ENCODE measurements at places on chromosomes 11 and 22.

DNA sequence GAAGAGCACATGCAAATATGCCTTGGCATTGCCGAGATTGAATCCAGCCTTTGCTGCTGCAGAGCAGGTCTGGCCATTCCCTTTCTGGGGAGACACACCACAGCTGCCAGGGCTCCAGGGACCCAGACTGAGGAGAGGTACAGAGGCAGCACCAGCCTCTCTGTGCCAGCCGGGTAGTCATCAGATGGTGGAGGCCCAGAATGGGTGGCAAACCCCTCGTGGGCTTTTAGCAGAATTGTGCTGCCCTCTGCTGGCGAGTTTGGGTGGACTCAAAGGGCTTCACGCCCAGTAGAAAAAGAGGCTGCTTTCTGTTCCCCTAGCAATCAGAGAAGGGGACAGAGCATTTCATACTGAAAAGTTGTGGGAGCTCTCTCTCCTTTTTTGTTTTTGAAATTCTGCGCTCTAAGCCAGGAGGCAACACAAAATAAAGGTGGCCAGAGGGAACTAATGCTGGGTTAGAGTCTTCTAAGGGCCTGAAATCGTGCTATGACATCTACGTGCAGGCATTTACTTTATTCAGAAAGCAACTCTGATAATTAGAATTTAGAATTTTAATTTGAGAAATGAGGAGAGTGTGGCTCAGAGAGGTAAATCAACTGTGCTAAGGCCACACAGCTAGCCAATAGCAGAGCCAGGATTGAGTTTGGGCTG, 158.8 kb upstream of the NAV2 start:
- peak; percentile 65 for DNase-seq

- DNase-seq: no peak
These were observed 151.5 kb upstream of the LMO1 start for GRCh38 chr11:8415195-8415594.

DNA sequence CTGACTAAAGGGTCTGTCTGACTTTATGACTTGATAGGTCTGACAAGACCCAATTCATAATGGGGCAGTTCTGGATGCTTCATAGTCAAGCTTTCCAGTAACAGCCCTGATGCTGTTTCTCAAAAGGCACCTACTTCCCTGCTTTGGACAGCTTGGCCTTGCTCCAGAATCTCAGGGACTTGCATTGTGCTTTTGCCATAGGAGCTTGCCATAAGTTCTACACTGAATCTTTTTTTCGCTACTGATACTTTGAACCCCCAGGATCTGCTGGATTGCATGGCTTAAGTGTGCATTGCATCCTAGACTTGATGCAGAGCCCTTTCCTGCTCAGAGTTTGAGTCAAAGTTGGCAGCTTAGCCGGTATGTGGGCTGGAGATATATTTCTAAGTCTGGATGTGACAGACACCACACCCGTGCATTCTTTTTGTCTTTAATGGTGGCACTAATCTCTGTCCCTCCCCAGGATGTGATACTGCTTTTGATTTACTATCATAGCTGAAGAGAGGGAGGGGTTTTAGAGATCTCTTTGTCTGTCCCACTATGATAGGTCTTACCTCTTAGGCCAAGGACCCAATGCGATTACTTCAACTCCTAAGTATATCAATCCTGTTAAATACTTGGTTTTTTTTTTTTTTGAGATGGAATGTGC, 16.9 kb upstream of the SLC3A2 start:
- DNase-seq: no peak

GRCh38 chr11:66951927-66952337, 6.3 kb downstream of the PC start:
- DNase-seq: no peak

DNA sequence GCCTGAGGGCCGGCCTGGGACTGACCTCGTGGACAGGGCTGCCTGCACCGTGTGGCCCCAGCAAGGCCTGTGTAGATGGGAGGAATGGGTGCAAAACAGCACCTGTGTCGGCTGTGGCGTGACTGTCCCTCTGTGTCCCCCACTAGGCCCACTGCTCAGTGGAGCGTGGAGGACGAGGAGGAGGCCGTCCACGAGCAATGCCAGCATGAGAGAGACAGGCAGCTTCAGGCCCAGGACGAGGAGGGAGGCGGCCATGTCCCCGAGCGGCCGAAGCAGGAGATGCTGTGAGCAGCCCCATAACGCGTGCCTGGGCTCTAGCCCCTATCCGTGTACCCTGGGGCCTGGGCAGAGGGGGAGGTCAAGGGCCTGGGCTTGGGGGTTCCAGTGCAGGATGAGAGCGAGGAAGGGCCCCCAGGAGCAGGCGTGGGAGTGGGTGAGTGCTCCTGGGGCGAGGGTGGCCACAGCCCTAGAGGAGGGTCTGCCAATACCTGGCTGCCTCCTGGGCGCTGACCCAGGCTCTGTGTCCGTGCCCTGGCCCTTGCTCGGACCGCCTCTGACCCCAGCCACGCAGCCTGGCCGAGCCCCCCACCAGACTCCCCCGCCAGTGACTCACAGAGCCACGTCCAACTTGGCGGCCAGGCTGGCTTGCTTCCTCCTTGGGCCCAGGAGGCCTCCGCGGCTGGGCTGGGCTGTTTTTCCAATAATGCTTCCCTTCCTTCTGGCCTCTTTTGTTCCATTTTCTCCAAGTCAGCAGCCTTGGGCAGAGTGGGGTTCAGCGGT, 11.6 kb downstream of the PRR33 start:
- DNase-seq: no peak

GRCh38 chr11:12281571-12282478, 95.5 kb upstream of the PARVA start:
- peak; percentile 79 for DNase-seq

DNA sequence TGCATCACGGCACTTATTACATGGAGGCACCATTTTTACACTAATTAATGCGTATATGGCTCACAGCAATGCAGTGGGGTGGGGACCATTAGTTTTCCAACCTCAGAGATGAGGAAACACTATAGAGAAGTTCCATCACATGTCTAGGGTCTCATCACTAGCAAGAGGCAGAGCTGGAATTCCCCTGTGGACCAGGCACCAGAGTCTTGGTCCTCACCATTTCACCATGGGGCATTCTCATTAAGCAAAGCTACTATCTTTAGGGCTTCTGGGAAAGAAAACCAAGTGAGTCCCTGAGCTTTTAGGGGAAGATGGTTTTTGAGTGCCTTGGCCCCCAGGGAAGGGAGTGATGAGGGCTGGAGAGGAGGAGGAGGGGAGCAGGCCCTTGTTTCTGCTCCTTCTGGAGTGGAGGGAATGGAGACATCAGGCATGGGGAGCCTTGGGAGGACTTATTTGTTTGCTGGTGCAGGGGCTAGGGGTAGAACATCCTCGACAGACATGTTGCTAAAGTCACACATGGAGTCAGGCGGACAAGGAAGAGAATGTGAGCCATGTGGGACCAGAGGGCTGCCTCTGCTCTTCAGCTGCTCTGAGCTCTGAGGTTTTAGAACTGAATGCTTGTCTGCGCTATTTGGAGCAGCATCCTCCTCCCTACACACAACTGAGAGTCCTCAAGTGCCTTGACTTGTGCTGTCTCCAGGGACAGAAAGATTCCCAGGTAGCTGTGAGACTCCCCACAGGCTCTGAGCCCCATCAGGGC, 40.3 kb upstream of the ZBED5 start:
- DNase-seq: no peak

DNA sequence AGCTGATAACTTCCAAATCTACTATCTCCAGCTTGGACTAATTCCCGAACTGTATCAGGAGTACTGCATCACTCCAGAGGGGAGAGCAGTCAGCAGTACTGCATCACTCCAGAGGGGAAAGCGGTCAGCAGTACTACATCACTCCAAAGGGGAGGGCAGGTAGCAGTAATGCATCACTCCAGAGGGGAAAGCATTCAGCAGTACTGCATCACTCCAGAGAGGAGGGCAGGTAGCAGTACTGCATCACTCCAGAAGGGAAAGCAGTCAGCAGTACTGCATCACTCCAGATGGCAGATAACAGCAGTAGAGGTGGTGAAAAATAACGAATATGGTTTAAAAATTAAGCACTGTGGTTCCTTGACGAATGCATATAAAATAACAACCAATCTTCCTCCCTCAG, 8.4 kb downstream of the CWC15 start:
- no peak for DNase-seq

- no peak for DNase-seq
These were observed 13.3 kb upstream of the CD81 start for GRCh38 chr11:2363577-2364370.

- no peak for DNase-seq
These were observed 148.3 kb upstream of the THY1 start for GRCh38 chr11:119571311-119571710.

GRCh38 chr11:122020902-122021301, 95.1 kb downstream of the BLID start:
- DNase-seq: peak; percentile 2

GRCh38 chr11:102289592-102289991, 27.7 kb upstream of the BIRC3 start:
- no peak for DNase-seq

DNA sequence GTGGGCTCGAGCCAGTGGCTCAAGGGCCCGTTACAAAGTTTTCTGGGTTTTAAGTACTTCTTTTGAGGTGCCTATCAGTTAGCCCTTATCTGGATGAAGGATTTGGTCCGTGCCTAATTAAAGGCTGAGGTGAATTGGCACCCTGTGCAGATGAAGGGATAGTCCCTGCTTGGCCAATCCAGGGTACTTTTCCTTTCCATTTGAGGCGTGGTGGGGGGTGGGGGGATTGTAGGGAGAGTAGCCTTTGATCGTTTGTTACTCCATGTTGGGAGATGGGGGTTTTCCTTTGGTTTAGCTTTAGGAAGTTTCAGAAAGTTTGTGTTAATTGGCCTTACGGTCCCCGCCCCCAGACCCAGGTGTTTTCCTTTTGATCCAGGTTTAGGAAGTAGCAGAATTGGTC, 170.8 kb downstream of the DDX10 start:
- no peak for DNase-seq

GRCh38 chr11:66557733-66558326, 10.6 kb downstream of the CTSF start:
- no peak for DNase-seq

DNA sequence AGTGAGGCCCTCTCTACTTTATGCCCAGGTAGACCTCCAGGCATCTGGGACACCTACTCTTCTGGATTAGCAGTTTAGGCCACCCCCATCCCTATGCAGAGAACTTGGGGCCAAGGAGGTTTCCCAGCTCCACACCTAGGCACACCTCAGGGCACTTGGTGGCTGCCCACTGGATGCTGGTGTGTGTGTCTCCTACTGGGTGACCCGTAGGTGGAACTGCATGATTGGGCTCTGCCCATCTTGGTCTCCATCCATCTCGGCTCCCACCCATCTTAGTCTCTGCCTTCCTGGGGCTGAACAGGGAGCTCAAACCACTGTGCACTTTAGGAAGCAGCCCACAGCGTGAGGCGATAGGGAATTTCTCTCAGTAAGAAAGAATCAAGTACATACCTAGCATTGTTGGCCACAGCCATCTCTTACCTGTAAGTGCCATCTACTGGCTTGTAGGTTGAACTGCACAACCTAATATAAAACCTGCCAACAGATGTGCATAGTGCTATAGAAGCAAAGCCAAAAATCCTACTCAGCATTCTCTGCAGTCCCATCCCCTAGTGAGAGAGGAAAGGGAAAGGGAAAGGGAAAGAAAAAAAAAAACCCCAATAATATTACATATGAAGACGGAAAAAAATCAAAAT, 61.6 kb upstream of the PTPN5 start:
- peak; percentile 47 for DNase-seq

GRCh38 chr22:49967706-49968208, 7.2 kb downstream of the PIM3 start:
- no peak for DNase-seq

DNA sequence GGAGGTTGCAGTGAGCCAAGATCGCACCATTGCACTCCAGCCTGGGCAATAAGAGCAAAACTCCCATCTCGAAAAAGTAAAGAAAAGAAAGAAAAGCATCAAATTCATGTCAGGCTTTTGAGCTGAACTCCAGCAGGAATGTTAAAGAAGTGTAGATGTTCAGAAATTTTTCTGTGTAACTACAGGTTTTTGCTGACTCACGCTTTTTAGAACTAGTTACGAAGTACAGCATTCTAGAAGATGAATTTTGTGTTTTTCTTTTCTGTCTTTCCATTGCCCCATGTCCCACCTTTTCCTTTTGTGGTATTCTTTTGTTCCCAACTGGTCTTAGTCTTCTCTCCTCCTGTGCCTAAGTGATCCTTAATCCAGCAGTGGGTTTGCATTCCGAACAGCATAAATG, 56.0 kb upstream of the HORMAD2 start:
- no peak for DNase-seq

GRCh38 chr11:69644071-69644961, 3.4 kb downstream of the CCND1 start:
- no peak for DNase-seq

DNA sequence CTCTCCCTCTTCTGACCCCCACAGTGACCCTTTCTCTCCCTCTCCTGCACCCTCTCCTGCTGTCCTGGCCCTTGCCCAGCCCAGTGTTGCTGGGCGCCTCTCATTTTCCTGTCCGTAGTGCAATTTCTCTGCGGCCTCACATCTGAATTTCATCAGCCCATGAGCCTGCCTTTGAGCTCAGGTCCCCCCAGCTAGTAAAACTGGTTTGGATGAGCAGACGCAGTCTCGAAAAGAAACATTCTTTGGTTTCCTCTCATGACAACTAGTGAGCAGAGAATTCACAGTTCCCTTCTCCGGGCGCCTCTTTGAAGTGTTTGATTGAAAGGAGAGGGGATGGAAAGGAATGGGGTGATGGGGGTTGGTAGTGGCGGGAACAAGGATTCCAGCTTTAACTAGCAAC, 126.0 kb upstream of the CADM1 start:
- no peak for DNase-seq

GRCh38 chr11:121755191-121755590, 302.4 kb upstream of the SORL1-AS1 start:
- no peak for DNase-seq

- no peak for DNase-seq
These were observed 1459.4 kb upstream of the TENM4 start for GRCh38 chr11:80900265-80900664.

- no peak for DNase-seq
These were observed 58.0 kb upstream of the FADD start for GRCh38 chr11:70145071-70145470.

GRCh38 chr11:44256673-44257291, 53.2 kb downstream of the ALX4 start:
- no peak for DNase-seq

DNA sequence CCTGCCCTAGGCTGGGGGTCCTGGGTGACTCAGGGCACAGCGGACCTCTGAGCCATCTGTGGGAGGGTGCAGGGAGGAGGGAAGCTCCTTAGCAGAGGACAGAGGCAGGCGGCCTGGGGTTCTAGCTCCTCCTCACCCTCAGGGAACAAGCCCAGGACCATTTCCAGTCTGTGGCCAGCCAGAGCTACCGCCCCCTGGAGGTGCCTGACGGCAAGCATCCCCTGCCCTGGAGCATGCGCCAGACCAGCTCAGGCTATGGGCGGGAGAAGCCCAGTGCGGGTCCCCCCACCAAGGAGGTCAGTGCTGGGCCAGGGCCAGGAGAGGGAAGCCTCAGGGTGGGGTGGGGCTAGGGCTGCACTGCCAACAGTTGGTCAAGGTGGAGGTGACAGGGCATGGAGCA, 26.0 kb upstream of the LRRC10B start:
- DNase-seq: no peak

- no peak for DNase-seq
These were observed 402.4 kb downstream of the LRRC4C start for GRCh38 chr11:41056892-41057569.

Data from ACHN (cell line).